CD14-positive monocyte (primary cell): ENCODE measurements at places on chromosomes 7 and 10.

- DNase-seq, result no peak
These were observed 503.9 kb downstream of the KIF20B start for GRCh38 chr10:90205340-90205739.

GRCh38 chr7:2737771-2738540, 50.0 kb downstream of the AMZ1 start:
- peak; percentile 91 for DNase-seq

DNA sequence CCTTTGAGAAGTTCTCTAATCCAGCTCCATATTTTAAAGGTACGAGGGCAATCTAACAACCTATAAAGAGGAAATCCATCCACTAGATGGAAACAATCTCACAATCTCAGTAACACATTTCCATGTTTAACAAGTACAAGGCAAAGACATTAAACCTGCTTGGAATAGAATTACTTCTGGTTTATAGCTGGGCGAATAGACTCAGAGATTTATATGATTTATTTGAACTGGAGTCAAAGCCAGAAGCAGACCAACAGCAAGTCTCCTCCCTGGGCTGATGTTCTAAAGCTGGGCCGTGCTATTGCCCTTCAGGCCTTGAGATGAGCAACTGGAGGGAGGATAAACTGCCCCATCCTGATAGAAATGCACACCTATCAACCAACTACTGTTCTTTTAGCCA, 25.3 kb downstream of the SLC26A3 start:
- no peak for DNase-seq

- DNase-seq, result no peak
These were observed 18.7 kb downstream of the ASB13 start for GRCh38 chr10:5647507-5648240.

- no peak for DNase-seq
These were observed 29.6 kb downstream of the CASP7 start for GRCh38 chr10:113709221-113709838.

GRCh38 chr10:89653410-89653869, 8.4 kb upstream of the PANK1 start:
- DNase-seq, result no peak

DNA sequence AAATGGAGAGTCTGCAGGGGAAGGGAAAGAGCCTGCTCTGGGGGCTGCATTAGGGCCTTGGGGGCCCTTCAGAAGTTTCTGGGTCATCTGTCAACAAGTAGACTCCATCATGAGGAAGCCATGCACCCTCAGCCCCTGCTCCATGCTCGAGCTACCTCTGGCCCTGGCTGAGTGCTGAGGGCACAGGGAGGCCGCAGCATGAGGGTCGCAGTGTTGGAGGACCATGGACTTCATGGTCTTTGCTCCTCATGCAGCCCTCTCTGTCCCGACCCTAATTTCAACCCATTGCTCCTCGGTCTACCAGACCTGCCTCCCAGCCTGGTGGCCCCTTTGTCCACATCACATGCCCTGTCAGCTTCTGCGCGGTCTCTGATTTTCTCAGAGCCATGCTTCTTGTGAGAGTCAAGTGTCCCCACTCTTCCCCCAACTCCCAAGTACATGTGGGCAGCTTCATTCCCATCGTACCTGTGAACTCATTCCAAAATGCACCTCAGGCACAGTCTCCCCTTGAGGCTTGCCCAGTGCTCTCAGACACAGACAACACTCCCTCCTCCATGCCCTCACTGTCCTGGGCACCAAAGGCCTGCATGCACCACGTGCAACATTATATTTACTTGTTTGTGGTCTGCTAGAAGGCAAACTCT, 14.7 kb downstream of the ZNF488 start:
- no peak for DNase-seq

GRCh38 chr7:35253460-35253709, 515 bp downstream of the TBX20 start:
- DNase-seq, result no peak

GRCh38 chr10:116160271-116160670, 112.7 kb downstream of the GFRA1 start:
- DNase-seq, result no peak

- DNase-seq, result no peak
These were observed 219.3 kb downstream of the GATA3 start for GRCh38 chr10:8273749-8274148.

- DNase-seq, result no peak
These were observed 207.8 kb downstream of the TAX1BP1 start for GRCh38 chr7:27947586-27948278.

DNA sequence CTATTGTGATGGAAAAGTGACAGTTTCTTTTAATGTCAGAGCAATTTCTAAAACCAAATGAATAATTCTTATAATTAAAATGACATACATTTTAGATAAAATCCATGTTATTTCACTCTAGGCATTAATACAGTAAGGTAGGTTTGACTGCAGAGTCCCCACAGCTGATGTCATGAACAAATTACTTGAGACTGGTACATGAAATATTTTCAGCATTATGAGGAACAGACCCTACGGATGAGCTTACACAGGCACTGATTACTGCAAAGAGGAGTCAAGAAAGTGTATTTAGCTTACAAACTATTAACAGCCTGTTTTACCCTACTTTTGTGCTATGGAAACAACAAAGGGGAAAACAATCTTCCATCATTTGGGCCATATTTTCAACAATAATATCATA, 8.9 kb downstream of the COL1A2 start:
- no peak for DNase-seq

- peak; percentile 99 for DNase-seq
These were observed 59.9 kb downstream of the MAP3K8 start for GRCh38 chr10:30493609-30494530.

DNA sequence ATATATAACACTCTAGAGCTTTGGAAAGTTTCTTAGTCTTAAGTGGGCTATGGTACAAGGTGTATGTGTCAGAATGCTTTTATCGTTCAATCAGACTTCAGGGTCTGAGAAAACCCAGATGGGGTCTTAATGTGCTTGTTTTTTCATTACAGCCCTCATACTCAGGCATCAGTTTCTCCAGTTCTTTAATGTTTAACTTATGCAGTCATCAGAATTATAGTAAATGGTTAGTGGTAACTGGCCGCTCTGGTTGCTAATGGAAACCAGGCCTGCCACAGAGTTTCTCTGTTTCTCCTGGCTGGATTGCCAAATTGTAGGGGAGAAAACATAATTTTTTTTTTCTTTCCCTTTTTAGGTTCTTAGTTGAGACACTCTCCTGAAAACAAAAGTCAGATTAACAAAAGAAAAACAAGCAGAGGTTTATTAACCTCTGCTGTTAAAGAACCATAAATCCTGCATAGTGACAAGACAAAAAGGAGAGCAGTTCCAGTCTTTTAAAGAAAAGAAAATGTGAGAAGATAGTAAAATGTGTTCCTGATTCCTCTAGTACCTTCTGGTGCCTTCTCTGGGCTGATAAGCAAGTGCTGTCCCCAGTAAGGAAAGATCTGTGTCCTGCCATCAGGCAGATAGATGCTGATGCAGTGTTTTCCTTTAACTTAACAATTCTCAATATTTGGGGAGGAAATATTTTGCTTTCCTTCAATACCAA, 21.5 kb upstream of the GHITM start:
- DNase-seq, result no peak

DNA sequence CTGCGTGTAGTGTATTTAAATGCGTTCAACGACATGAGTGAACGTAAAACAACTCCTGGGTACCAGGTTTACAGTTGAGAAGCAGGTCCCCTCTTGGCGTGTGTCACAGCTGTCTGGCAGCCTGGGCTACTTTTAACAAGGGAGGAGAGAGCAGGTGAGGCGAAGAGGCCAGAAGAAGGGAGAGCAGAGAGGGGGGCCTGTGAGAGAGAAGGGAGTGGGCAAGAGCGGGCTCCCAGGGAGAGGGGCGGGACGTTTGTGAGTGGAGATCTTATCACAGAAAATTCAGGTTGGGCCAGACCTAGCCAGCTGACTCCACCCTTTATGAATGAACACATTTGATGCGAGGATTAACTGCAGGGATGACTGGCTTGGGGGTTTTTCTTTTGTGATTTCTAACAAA, 154.0 kb downstream of the CAMK1D start:
- DNase-seq, result no peak

DNA sequence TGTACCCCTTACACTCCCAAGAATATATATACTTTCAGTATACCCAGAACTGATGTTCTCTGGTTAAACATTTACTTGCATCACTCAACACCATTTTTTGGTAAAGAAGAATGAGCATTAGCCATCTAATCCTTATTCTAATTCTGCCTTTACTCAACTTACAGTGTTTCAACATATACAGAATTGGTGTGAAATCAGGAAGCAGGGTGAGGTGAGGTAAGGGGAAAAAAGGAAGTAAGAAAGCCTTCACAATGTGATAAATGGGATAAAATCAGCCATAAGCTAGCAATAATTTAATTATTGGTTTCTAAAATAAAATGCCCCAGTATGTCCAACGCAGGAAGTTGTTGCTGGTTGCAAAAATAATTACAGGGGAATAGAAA, 605.4 kb downstream of the KCNMA1 start:
- DNase-seq, result peak; percentile 15

GRCh38 chr7:26992670-26993069, 103.1 kb downstream of the HOXA1 start:
- no peak for DNase-seq

GRCh38 chr7:33727315-33727714, 178.0 kb upstream of the BMPER start:
- no peak for DNase-seq

GRCh38 chr7:75617634-75618234, 121.0 kb downstream of the HIP1 start:
- peak; percentile 100 for DNase-seq

- DNase-seq, result no peak
These were observed 20.7 kb downstream of the FAM241B start for GRCh38 chr10:69650589-69651261.

DNA sequence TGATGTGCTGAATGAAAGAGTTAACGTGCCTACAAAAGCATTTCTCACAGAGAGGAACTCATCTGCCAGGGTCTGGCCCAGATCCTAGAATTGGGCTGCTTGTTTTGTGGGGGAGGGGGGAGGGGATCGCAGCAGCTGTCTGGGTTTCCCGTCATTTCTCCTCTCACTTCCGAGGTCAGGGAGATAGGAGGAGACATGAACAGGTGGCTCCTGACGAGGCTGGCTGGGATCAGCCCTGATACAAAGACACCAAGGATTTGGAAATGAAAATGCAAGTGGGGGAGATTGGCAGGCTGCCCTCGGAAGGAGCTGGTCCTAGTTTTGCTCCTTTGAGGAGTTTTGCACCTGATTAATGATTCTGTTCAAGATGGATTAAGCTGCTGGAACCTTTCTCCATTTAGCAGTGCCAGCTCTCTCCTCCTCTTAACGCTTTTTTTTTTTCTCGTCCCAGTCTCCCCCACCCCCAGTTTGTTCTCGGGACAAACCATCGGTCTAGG, 86.8 kb upstream of the KMT2C start:
- DNase-seq, result no peak

GRCh38 chr10:35934642-35934995, 292.5 kb upstream of the FZD8 start:
- no peak for DNase-seq

DNA sequence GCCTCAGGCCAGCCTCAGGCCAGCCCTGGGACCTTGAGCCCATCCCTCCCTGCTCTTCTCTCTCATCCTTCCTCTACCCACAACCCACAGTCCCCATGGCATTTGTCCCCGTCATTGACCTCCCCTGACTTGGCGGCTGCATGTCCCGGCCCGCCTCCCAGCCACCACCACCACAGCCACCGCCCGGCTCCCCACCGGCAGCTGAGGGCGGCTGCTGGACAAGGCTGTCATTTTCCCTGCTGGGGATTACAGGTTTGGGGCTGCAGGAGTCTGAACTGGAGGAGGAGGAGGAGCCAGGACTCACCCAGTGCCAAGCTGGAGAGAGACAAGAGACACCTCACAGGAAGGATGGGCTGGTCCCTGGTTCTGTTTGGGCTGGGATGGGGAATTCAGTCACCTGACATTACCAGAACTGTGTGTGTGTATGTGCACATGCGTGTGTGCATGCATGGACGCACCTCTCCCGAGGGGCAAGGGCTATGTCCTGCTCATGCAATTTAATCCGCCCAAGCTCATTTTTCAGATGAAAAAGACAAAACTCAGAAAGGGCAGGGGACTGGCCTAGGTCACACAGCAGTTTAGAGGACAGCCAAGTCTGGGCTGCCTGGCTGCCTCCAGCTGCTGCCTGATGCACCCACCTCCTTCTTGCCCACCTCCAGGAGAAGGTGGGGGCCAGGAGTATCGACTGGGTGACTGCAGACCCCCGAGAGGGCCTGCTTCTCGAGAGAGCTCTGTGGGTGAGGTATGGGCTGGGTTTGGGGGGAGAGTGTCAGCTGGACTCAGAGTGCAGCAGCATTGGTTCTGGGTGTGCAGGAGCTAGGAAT, 113.1 kb downstream of the ZMIZ1 start:
- DNase-seq, result no peak

- DNase-seq, result no peak
These were observed 128.9 kb upstream of the PLXNA4 start for GRCh38 chr7:132705146-132705545.

DNA sequence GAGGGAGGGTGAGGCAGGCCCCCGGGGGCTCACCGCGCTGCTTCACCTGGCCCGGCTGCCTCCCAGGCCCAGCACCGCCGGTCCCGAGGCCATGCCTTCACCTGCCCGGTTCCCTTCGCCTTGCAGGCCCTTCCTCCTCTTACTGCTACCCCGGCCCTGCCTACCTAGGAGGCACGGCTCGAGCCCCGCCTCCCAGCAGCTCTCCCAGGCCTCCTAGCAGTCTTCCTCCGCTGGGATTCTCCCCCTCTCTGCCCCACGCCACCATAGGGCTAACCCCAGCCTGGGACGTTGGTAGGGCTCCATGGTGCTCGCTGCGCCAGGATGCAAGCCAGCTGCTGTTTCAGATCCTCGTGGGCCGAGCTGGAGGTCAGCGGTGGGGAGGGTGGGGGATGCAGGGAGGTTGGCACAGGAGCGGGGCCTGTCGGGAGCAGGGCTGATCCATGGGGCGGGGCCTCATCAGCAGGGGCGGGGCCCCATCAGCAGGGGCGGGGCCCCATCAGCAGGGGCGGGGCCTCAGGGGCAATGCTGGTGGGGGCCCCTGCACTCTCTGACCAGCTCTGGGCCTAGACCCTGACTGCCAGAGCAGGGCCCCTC, 63.3 kb downstream of the RASGEF1A start:
- peak; percentile 33 for DNase-seq

DNA sequence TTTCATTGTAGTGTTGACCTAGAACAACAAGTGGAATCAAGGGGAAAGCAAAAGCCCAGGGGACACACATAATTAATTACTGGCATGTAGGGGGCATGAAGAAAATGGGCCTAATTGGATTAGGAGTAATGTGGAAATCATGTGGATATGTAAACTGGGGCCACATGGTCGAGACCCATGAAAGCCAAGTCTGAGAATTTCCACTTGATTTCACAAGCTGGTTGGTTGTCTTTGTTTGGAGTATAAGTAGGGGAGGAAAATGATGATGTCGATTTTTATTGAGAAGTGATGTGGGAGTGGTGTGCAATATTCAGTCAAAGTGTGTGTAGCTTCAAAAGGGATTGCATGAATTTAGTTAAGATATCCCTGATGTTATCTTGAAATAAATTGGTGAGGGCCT, 131.8 kb downstream of the LRRC4 start:
- no peak for DNase-seq

- DNase-seq, result no peak
These were observed 83.4 kb upstream of the NUPR2 start for GRCh38 chr7:56199639-56200038.

DNA sequence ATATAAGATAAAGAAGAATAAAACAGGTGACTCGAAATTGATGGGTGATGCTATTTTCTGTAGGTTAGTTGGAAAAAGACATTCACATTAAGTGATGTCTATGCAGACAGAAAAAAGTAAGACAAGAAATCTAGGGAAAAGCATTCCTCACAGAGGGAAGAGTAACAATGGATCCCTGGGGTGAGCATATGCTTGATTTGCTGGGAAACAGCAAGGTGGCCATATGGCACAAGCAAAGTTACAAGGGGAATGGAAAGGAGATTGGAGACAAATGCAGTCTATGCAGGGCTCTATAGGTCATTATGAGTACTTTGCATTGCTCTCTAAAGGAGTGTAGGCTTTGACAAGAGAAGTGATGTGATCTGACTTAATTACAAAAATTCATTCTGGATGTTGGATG, 90.9 kb upstream of the ZNF804B start:
- no peak for DNase-seq
